Esophagus squamous epithelium (tissue), 5 donors: ENCODE measurements at places on chromosomes 13 and 19.

- no peak for DNase-seq
Observed at GRCh38 chr13:98979012-98979660, 1.3 kb upstream of the DOCK9 start.

DNA sequence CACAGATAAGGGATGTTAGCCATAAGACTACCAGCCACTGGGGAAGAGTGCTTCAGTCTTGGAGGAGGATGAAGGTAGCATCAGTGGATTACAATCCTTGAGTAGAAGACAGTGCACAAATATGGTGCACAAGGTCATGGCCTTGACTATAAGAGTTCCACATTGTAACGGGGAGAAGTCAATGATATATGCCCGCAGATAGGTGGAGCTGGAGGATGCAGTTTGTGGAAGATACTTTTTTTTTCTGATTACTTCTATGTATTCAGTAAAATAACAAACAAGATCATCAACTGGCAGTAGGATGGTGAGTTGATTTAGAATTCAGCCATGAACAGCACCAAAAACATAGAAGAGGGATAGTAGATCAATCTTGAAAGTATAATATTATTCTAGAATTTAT lies 926.8 kb upstream of the MIR17HG start:
- no peak for DNase-seq

GRCh38 chr13:79807554-79807953 lies 326.6 kb downstream of the NDFIP2 start:
- DNase-seq: no peak

DNA sequence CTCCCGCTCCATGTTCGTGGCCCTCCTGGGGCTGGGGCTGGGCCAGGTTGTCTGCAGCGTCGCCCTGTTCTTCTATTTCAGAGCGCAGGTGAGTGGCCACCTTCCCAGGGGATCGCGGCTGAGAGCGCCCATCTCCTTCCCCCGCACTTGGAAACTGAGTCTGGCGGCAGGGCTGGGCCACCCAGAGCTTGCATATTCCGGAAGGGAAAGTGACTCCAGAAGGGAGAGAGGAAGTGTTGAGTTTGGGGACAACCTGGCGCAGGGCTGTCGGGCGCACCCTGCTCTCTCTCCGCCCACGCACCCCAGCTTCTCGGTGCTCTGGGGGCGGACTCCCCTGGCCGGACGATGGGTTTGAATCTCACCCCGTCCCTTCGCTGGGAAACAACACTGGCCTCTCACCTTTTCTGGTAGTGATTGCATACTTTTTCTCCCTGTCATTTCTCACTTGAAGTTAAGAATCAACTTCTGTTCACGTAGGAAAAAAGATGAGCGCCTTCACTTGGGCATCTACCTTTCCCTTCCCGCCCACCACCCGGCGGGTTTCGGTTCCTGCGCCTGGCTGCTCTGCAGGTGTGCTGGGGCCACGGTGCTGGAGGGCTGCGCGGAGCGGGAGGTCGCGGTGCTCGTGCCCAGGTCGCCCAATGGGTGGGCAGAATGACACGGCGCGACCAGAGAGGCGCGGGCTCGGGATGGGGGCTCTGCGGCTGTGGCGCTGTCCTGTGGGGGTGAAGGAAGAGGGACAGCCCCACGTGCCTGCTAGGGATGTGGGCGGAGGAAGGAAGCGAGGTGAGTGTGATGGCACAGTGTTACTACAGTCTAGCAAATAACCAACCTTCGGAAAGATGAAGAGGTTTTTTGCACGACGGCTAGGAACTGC lies 721 bp downstream of the TNFSF11 start:
- DNase-seq: no peak

GRCh38 chr19:1942078-1942933 lies 1.3 kb downstream of the CSNK1G2 start:
- peak; percentile 37 for DNase-seq

DNA sequence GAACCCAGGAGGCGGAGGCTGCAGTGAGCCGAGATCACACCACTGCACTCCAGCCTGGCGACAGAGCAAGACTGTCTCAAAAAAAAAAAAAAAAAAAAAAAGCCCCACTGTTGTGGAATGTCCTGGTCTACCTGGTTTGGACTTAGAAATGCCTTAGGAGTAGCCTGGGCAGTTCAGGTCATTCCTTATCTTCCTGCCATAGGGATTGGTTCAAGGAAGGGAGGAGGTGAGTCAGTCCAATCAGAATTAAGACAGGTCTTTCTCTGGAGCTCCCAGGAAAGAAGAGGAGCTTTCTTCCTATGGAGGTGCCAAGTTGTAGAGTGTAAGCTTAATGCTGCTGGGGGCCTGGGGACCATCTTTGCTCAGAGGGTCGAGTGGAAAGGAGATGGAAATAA lies 44.8 kb downstream of the SIPA1L3 start:
- no peak for DNase-seq

DNA sequence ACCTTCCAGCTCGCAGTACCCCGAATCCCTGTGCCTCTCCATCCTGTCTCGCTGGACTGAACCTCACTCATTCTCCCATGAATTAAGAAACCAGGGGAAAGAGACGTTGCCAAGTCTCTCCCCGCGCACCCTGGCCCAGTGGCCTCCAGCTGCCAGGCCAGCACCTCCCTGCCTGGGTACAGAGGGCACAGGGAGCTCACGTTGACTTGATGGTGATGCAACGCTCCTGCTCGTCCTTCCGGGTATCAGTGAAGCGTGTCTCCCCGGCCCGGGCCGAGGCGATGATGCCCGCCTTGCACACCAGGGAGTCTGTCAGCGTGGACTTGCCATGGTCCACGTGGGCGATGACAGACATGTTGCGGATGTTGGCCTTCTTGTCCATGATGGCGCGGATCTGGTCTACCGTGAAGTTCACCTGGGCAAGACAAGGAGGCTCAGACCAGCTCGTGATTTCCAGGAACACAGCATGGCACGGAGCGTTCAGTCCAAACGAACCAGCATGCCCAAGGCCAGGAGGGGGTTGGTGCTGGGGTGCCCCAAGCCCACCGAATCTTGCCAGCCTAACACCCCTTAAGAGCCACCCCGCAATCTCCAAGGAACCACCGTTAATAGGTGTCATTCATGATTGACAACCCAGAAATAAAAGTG lies 1.2 kb downstream of the EEF2 start:
- DNase-seq: no peak

- no peak for DNase-seq
Observed at GRCh38 chr13:112684071-112684845, 5.6 kb upstream of the ATP11A start.

GRCh38 chr13:107832500-107833100 lies 382.7 kb downstream of the LIG4 start:
- DNase-seq: no peak

DNA sequence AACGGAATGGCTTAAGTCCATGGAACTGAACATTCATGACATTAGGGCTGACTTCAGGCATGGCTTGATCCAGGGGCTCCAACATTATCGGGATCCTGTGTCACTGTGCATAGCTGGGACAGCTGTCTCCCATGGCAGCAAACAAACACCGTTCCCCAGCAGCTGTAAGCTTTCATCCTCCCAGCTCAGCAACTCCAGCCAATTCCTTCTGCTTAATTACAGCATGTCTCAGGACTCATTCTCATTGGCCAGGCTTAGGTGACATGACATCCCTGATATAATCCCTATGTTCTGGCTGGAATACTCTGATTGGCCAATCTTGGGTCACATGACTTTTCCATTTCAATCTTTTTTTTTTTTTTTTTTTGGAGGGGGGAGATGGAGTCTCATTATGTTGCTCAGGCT lies 10.9 kb upstream of the TLE5 start:
- no peak for DNase-seq

DNA sequence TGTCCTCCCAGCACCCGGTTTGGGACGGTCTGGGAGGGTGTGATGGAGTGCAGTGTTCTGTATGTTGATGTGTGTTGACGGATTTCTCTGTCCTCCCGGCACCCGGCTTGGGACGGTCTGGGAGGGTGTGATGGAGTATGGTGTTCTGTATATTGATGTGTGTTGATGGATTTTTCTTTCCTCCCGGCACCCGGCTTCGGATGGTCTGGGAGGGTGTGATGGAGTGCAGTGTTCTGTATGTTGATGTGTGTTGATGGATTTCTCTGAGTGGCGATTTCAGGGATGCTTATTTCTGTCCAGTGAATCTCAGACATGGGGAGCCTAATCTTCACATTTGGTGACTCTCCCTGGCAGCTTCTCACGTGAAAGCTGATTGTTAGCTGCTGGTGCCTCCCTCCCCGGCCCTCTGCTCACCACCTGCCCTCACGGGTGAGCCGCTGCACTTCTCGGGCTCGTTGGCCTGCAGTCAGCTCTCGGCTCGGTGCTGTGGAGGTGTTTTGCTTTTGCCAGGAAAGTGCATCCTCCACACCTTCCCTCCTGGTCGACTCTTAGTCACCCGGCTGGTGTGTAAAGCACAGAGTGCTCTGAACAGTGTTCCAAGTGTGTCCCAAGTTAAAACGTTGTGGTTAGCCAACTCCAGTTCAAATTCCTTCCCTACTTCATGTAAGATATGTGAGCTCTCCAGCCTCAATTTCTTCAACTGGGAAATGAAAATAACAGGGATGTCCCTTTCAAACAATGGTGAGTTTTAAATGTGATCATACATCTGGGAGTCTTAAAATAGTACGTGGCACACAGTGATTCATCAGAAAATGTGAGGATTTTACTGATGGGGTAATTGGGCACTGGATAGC lies 54.6 kb downstream of the ATP11A start:
- DNase-seq: no peak

DNA sequence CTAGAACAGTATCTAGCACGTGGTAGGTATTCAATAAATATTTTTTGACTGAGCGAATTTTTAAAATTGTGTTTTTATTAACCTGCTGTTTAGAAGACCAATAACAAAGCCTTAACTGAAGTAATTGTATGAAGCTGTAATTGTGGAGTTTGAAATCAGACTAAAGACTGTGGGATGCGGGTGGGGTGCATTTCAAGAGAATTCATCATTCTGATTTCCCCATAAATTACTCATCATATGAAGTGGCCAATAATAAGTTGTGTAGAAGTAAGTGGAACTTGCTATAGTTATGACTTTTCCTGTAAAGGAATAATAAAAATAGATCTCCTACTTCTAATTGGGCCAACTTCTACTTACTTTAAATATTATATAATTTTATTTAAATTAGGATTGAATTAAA lies 449.3 kb downstream of the PCDH9 start:
- DNase-seq: no peak

- no peak for DNase-seq
Observed at GRCh38 chr13:39971526-39971925, 316.1 kb downstream of the COG6 start.

DNA sequence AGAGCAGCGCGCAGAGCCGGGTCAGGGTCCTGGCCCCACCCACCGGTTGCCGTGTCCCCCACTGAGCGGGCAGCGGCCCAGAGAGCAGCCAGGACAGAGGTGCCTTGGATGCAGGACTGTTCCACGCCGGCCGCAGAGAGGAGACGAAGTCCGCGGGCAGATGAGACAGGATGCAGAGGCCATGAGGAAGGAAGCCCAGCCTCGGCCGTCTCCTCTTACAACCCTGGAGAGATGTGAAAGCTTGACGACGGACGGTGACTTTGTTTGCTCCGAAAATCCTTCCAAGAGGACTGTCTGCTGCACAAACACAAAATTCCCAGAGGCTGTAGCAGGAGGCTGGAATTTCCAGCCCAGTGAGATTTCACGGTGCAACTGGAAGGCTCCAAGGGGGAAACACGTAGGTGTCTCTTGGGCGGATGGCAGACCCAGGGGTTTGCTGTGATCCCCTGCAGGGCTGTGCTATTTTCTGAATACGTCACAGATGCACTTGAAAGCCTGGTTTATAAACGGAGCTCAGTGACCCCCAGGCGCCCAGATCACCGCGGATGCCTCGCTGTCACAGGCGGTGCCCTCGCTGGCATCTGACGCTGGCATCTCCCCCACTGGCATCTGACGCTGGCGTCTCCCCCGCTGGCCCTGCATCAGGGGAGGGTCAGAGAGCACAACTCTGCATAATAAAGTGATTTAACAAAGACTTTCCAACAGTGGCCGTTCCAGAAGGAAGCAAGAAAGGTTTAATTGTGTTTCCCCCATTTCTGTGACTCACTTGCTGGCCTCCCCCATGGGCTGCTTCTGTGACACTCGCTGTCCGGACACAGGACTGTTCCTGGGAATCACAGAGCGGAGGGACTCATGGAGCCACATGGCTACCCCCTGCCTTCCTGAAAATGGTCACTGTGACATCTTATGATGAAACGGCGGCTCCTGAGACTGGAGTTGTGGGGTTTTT lies 62.0 kb upstream of the C13orf46 start:
- no peak for DNase-seq

GRCh38 chr13:42189061-42189460 lies 82.9 kb upstream of the AKAP11 start:
- no peak for DNase-seq

DNA sequence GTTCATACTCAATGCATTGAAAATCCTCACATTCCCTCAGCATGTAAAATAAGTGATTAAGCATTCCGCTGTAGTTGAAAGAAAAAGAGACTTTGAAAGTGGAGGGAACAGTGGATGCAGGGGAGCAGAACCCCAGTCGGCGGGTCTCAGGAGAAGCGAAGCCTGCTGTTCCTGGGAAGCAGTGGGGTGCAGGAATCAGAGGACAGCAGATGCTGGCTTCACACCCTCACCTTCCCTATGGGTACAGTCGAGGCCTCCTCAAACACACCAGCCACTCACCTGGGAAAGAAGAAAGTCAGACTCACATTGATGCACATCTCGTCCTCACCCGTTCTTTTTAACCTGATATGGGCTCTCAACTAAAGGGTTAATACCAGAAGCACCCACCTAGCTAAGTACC lies 38.2 kb downstream of the COL4A2 start:
- DNase-seq: no peak

GRCh38 chr13:90116121-90116520 lies 1231.4 kb upstream of the MIR17HG start:
- DNase-seq: no peak

DNA sequence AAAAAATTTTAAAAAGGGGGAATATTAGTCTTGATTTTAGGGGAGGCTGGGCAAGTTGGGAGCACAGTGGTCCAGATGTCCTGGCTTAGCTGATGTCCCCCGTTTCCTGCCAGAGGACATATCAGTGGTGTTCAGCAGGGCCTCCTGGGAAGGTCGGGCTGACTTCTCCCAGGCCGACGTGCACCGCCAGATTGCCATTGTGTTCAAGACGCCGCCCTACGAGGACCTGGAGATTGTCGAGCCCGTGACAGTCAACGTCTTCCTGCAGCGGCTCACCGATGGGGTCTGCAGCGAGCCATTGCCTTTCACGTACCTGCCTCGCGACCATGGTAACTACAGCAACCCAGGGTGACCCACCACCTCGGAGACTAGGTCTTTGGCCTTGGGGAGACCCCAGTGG lies 6.4 kb upstream of the CLASRP start:
- DNase-seq: no peak

DNA sequence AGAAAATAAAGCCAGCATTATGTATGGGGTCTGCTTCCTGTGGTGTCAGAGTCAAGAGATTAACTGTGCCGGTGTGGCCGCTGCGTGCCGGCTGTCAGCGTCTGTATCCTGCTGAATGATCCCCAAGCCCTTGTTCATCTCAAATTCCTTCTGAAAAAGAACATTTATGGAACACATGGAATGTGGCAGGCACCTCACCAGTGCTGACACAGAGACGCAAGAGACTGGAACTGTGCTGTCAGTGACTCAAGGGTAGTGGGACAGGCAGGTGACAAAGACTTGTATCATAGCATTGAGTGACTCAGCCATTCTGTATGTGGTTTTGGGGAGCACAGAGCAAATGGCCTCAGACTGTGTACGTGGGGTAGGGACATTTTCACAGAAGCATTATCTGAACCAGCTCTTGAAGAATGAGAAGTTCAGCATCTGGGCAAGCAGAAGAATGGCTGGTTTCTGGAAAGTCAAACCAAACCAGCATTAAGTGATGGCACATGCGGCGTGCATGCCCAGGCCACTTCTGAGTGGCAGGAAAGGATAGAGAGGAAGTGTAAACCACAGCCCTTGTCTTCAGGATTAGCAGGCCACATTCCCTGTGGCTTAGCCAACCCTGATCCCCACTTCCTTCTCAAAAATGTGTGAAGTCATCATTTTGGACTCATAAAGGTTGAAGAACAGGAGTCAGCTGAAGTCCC lies 54.0 kb upstream of the IRS2 start:
- no peak for DNase-seq
